Foreskin keratinocyte (primary cell): ENCODE measurements at places on chromosomes 7 and 10. TPM values are rescaled to one million over a fixed set of nuclear protein-coding genes. Genes with fewer than 3 reads are reported as not detected.
A peak's percentile ranks its signal among the peaks of the same experiment; 100 is the strongest.

- peak; percentile 71 for DNase-seq
Measured at GRCh38 chr10:106571192-106571946, 593.1 kb downstream of the SORCS1 start.

GRCh38 chr7:34385384-34385783 is 272.6 kb upstream of the NPSR1 start:
- no peak for DNase-seq

DNA sequence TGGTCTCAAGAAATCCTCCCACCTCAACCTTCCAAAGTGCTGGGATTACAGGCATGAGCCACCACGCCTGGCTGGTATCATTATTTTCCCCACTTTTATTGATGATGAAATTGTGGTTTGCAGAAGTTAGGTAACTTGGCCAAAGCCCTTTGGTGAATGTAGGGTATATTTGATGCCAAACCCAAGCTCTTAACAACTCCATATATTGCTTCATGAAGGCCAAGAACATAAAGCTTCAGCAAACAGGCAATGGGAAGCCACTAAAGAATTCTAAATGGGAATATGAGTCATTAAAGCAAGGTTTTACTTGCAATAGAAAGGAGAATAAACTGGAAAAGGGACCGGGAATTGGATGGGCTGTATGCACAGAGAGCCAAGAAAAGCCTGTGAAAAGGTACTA is 142.7 kb downstream of the KMT2E start:
- no peak for DNase-seq

DNA sequence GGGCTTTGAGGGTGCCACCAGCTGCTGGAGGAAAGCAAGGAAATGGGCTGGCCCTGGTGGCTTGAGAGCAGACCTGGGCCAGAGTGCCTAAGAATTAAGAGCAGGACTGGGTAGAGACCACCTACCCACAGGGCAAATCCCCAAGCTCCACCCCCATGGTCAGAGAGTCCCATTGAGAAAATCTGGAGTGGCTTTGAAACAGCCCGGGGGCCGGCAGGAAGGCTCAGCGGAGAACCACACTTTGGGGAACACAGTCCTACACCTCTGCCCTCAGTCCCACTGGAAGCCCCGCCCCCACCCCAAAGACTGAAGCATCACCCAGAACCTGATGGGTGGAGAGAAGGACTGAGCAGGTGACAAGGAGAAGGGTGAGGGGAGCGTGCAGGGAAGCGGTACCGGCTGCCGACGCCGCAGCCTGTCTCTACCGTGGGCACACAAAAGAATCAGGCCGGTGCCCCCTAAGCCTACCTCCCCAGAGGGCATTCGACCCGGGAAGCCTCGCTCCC is 3.6 kb downstream of the SMARCD3 start:
- no peak for DNase-seq

GRCh38 chr7:116828281-116828680 is 34.1 kb upstream of the CAPZA2 start:
- DNase-seq: no peak

- no peak for DNase-seq
Measured at GRCh38 chr10:121615836-121616235, 17.6 kb upstream of the FGFR2 start.

DNA sequence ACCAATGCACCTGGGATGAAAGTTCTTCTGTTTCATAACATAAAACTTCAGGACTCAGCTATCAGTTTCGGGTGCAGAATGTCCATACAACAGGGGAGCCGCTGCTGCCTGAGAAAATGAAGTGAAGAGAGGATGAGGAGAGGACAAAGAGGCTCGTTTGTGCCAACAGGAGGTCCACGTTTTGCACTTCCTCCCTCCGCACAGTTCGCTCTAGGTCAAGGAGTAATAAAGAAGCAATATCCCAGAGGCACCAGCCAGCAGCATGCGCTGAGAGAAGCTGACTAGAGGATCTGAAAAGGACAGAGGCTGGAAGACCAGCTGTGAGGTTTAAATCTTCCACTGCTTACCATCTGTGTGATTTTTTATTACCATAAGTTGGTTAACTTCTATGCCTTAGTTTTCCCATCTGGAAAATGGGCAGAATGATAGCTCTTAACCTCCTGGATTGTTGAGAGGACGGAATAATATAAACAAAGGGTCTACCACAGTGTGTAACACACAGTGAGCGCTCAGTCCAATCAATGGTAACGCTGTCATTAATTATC is 709 bp downstream of the GPAM start:
- no peak for DNase-seq

- DNase-seq: no peak
Measured at GRCh38 chr10:20474064-20474463, 423.0 kb downstream of the NEBL start.

- DNase-seq: no peak
Measured at GRCh38 chr10:74432841-74433594, 282.0 kb downstream of the ADK start.

DNA sequence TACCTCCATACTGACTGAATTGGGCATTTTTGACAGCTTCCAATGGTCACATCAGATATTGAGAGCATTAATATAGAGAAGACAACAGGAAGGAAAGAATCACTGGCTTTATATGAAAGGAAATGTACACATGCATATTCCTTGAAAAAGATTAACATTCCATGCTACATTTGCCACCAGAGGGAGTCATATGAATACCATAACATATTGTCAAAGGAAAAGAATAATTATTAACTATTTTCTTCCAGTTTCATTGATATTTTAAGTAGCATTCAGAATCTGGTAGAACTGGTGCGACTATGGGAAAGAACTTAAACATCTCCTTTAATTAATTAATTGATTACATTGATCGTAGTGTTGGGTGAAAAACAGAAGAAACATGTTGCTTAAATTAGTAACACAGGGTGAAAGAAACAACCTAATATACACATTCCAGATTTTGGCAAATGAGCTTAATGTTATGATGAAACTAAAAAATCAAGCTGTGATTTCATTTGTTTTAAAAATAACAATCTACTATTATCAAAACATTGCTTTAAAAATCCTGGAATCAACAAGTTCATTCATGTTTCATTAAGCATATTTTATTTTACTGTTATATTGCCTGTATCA is 71.5 kb downstream of the GPR85 start:
- no peak for DNase-seq

GRCh38 chr10:7202793-7203355 is 208.0 kb downstream of the SFMBT2 start:
- DNase-seq: no peak

- DNase-seq: no peak
Measured at GRCh38 chr10:101267290-101267680, 38.0 kb upstream of the LBX1 start.

GRCh38 chr7:89826557-89826956 is 327.7 kb upstream of the STEAP1 start:
- no peak for DNase-seq

- peak; percentile 20 for DNase-seq
Measured at GRCh38 chr7:16492513-16493062, 27.1 kb upstream of the SOSTDC1 start.

DNA sequence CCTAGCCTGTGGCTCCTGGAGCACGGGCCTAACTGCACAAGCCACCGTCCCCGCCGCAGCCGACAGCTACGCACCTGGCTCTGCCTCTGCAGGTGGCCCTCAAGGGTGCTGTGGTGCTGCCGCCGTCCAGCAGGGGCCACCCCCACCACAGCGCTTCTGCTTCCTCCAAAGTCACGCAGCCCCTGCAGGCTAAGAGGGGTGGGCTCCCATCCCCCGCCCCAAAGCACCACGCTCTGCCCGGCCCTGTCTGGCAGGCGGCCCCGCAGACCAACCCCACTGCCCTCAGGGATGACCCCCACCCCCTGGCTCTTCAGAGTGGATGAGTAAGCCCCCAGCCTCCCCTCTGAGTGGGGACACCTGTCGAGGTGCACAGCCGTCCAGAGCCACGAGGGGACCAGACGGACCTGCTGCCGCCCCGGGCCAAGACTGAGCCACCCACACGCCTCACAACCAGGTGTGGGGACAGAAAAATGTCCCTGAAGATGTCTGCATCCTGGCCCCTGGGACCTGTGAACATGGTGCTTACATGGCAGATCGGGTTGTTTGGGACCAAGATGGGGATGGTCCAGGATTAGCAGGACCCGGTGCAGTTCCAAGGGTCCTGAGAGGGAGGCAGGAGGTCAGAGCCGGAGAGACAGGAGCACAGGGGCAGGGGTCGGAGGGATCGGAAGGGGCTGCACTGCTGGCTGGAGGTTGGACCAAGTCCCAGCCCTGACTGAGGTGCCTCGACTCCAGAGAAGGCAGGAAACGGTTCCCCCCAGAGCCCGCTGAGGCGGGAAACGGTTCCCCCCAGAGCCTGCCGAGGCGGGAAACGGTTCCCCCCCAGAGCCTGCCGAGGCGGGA is 9.0 kb upstream of the ADAP1 start:
- DNase-seq: no peak

GRCh38 chr7:105940109-105940508 is 23.0 kb upstream of the CDHR3 start:
- DNase-seq: no peak

- DNase-seq: peak; percentile 86
Measured at GRCh38 chr10:52451817-52452216, 137.7 kb downstream of the DKK1 start.

DNA sequence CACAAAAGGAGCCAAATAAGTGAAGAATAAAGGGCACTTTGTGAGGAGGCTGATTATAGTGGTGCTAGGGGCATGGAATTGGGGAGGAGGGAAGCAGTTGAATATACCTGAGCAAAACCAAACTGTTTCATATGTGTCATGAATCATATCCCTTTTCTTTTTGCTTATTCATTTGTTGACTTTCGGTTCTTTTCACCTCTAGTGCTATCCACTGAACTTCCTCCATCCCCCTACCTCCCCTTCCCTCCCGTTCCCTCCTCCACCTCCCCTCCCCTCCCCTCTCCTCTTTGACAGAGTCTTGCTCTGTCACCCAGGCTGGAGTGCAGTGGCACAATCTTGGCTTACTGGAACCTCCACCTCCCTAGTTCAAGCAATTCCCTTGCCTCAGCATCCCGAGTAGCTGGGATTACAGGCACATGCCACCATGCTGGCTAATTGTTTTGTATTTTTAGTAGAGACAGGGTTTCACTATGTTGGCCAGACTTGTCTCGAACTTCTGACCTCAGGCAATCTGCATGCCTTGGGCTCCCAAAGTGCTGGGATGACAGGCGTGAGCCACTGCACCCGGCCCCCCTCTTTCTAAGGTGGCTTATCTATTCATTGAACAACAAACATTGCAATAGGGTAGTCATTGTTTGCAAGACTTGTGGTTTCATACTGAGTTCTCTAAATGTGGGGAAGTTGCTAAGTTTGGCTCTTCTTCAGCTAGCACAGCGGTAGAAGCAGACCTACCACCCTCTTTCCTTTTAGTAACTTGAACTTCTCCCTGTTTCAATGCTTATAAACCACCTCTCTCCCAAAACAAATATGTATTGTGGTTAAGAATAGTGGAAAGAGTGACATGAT is 150.4 kb upstream of the PRPS1L1 start:
- DNase-seq: no peak

DNA sequence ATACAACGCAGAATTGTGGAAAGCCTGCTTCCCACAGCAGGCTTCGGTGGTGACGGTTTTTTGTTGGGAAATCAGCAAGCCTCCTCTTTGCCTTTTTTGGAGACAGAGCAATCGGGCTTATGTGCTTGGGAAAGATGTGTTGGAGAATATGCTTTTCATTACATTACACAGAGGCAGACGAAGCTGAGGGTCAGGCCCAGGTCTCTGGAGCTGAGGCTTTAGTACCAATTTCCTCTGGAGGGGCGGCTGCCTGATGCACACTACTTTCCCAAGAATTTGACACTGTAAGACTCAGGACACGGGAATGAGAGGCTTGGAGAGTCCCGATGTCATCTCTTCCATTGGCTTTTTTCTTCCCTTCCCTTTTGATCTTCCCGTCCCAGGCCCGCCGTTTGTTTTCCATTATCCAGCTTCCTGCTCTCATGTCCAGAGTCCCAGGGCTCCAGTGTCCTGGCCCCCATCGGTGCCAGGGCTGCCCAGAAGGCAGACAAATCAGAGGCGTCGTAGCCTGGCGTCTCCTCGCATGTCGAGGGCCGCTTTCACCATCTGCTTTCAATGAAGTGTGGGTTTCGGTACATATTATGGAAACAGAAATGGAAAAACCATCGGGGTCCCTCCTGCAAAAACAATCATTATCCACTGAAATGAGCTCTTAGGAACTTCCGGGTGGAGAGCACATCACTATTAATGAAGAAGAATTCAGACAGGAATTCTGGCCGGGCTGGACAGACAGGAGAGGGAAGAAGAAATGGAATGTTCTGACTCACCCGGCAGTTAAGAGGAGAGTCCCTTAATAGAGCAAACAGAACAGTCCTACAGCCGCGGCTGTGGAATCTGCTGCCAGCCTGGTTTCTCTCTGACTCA is 123.0 kb upstream of the JCAD start:
- DNase-seq: peak; percentile 23

DNA sequence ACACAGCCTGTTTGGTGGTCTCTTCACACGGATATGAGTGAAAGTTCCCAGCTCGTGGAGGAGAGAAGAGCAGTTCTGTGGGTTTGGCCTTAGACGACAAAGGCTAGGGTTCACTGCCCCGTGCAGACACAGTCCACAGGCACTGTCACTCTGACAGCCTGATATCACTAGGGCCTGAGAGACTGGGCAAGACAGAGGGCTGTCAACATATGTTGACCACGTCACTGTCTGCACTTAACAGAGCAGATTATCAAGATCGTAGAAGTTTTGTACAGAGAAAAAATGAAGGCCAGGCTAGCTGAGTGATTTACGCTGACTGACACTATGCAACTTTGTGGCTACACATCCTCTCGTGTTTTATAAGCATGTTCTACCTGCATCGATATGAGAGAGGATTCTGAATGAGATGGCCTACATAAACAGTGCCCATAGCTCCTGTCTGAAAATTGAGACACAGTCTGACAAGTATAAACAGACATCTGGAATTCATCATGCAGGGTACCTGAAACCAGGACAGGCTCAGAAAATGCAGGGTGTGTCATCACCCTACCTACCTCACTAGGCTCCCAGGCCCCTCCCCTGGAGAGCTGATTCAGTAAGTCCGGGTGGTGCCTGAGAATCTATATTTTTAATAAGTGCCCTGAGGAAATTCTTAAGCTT is 120.0 kb downstream of the SGMS1 start:
- peak; percentile 94 for DNase-seq

- DNase-seq: no peak
Measured at GRCh38 chr7:95056107-95056739, 148.8 kb downstream of the PPP1R9A start.

GRCh38 chr10:15262036-15262713 is 93.7 kb upstream of the NMT2 start:
- DNase-seq: no peak

Gene TFR2
- total RNA-seq: 0.34 and 0.39 TPM in 2 replicates

Gene SMO
- 10.9 and 11.4 TPM in 2 replicates for total RNA-seq

Gene NXPH1
- not detected in 2 replicates for total RNA-seq

Gene SGPL1
- 37.6 and 49.7 TPM in 2 replicates for total RNA-seq

Gene SEMA3C
- 99.5 and 150 TPM in 2 replicates for total RNA-seq

Gene MRC1
- total RNA-seq: 0.07 TPM in 1 of 2 replicates, not detected in the other

Gene RSU1
- 70.6 and 72.1 TPM in 2 replicates for total RNA-seq

Gene GPR85
- total RNA-seq: 0.63 and 0.68 TPM in 2 replicates

Gene EGFR
- total RNA-seq: 156 and 161 TPM in 2 replicates

Gene MYPN
- 0.03 TPM in 1 of 2 replicates, not detected in the other for total RNA-seq

Gene IGF2BP3
- 32.8 and 41.1 TPM in 2 replicates for total RNA-seq

Gene ADAM8
- total RNA-seq: 137 and 180 TPM in 2 replicates

Gene SHOC2
- total RNA-seq: 29.0 and 30.5 TPM in 2 replicates

Gene ATOH7
- total RNA-seq: 0.07 TPM in 1 of 2 replicates, not detected in the other

Gene KNDC1
- total RNA-seq: 0.03 and 0.04 TPM in 2 replicates

Gene STAG3
- total RNA-seq: 0.32 and 0.34 TPM in 2 replicates

Gene TMEM225B
- total RNA-seq: 0.25 TPM in 1 of 2 replicates, not detected in the other
